ENCODE measurements at places on chromosomes 13 and 19. TPM values are rescaled to one million over a fixed set of nuclear protein-coding genes. Genes with fewer than 3 reads are reported as not detected.
A peak's percentile ranks its signal among the peaks of the same experiment; 100 is the strongest.

The ATP4B gene
- not detected for total RNA-seq

The NCR1 gene
- total RNA-seq = 0.39 TPM

The LILRA5 gene
- total RNA-seq = 2.2 TPM

The HSD17B14 gene
- total RNA-seq = 4.6 TPM

- no peak for DNase-seq
These were observed 46.9 kb downstream of the FNDC3A start for GRCh38 chr13:49022472-49023144.

- DNase-seq = no peak
These were observed 5.2 kb downstream of the NXNL1 start for GRCh38 chr19:17455308-17456123.

- no peak for DNase-seq
These were observed 186.3 kb downstream of the TUBA3C start for GRCh38 chr13:18995259-18995873.

The PODNL1 gene
- total RNA-seq = 5.3 TPM

- DNase-seq = no peak
These were observed 140.1 kb downstream of the RGCC start for GRCh38 chr13:41597348-41598041.

DNA sequence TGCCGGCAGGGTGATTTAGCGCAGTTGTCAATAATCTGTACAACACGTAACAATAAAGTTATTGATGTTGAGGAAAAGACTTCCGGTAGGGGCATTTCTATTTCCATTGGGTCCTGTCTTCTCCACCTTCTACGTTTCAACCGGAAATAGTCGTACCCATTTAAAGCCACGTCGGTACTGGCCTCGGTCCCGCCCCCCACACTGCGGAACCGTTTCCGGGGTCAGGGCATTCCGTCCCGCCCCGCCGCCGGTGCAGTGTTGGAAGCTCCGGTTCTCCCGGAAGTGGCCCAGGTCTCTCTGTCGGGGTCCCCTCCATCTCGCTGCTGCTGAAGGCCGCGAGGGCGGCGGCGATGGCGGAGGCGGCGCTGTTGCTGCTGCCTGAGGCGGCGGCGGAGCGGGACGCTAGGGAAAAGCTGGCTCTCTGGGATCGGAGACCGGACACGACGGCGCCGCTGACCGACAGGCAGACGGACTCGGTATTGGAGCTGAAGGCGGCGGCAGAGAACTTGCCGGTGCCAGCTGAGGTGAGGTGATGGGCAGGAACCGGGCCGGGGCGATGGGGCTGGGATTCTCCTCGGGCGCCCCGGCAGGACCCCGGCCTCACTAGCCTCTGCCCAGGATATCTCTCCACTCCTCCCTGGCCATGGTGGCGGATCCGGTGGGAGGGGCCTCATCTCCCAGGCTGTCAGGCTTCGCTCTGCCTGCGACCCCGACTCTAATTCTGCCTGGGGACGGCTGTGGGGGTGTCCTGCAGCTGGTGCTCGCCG lies at the start of gene COG3:
Gene COG3, plus strand, starts transcription at position 253 of the 767 bp plus-strand sequence. Its CDS starts 98 bp downstream, at position 351.
- DNase-seq = peak; percentile 97

GRCh38 chr13:107721125-107721869 lies 494.0 kb downstream of the LIG4 start:
- no peak for DNase-seq
